Mammary microvascular endothelial cell (primary cell): ENCODE measurements at places on chromosomes 3 and 15. TPM values are rescaled to one million over a fixed set of nuclear protein-coding genes. Genes with fewer than 3 reads are reported as not detected.

RASL12 gene
- total RNA-seq, result not detected in 2 replicates

TM4SF18 gene
- total RNA-seq, result 317 and 346 TPM in 2 replicates

IL17RC gene
- 24.9 and 28.7 TPM in 2 replicates for total RNA-seq

TEX9 gene
- total RNA-seq, result 1.5 and 1.6 TPM in 2 replicates

GRAMD1C gene
- total RNA-seq, result 18.3 and 20.1 TPM in 2 replicates

GP5 gene
- total RNA-seq, result 0.13 TPM in 1 of 2 replicates, not detected in the other

MKRN3 gene
- 0.07 TPM in 1 of 2 replicates, not detected in the other for total RNA-seq

GOLGA8F gene
- total RNA-seq, result not detected in 2 replicates

CELSR3 gene
- 0.39 and 0.73 TPM in 2 replicates for total RNA-seq

STRIT1 gene
- not detected in 2 replicates for total RNA-seq

NEK10 gene
- 0.13 and 0.30 TPM in 2 replicates for total RNA-seq

SCN11A gene
- not detected in 2 replicates for total RNA-seq
